ENCODE measurements at places on chromosomes 6 and 20. TPM values are rescaled to one million over a fixed set of nuclear protein-coding genes. Genes with fewer than 3 reads are reported as not detected.

DNA sequence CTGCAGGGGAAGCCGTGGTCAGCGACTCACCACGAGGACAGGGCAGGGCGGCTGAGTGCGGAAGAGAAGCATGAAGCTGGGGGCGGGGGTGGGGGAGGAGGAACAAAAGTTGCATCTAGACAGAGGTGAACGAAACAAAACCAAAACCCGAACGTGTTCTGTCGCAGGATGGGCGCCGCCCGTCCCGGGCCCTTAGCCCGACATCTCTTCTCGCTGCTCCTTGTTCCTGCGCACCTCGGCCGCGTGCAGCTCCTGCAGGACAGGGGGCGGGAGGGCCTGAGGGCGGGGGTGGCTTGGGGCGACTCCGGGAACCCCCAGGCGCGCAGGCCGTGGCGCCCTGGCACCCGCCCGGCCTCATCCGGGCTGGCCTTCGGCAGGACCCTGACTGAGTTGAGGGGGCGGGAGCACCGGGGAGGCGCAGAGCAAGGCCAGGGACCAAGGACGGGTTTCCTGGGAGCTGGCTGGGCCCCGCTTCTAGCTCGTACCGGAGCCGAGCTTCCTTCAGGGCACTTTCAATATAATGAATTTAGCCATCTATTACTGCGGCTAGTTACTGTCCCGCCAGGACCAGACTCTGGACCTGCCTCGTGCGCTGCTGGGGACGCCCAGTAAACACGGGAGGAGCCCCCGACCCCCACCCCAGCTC is 12.0 kb downstream of the STMN3 start:
- no peak for DNase-seq

GRCh38 chr6:34074064-34074742 is 71.7 kb downstream of the GRM4 start:
- no peak for DNase-seq

DNA sequence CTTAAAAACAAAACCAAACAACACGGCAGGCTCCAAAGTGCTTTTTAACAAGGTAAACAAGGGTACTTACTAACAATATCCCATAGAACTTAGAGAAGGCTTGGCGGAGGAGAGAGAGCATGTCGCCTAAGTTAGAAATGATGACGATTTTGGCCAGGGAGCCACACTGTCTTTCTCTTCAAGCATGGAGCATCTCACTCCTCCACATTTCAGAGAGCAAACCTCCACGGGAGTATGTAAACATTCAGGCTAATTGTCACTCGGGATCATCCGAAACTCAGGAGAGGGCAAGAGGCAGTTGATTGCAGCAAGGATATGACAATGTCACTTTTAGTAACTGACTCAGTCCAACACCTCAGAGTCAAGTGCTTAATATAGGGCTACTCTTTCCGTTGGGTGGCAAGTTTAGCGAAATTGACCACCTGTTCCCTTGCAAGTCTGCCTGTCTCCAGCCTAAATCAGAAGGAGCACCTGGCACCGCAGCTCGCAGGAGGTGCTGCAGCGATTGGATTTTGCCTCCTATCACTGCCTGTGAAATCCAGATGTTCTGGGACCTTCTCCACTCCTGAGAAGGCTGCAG is 65.8 kb upstream of the RPS6KA2 start:
- no peak for DNase-seq

- no peak for DNase-seq
These were observed 98.7 kb downstream of the SHLD1 start for GRCh38 chr20:5848711-5849505.

DNA sequence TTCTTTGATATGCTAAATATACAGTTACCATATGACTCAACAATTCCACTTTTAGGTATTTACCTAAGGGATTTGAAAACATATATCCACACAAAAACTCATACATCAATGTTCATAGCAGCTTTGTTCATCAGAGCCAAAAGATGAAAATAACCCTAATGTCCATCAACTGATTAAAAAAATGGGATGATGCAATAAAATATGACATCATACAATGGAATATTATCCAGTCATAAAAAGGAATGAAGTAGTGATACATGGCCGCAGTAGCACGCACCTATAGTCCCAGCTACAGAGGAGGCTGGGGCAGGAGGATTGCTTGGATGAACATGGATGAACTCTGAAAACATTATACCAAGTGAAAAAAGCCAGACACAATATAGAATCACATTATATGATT is 101.4 kb upstream of the SIRPA start:
- no peak for DNase-seq

- no peak for DNase-seq
These were observed 441.3 kb downstream of the CDC5L start for GRCh38 chr6:44828780-44829179.

GRCh38 chr6:140344142-140344913 is 969.9 kb upstream of the CITED2 start:
- no peak for DNase-seq

DNA sequence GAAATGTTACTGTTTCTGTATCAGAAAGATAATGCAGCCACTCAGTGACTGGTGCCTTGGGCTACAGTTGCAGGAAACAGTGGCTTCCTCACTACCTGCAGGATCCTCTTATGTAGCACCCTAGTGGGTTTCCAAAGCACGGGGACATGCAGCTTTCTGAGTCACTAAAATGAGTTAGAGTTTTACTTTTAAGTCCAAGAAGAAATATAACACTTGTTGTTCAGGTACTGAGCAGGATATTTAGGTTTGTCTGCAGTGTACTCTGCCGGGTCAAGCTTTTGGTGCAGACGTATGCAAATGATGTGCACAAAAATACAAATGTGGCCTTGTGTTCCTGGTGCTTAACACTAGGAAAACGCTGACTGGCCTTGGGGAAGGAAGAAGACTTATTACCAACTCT is 22.0 kb downstream of the ACSS1 start:
- DNase-seq, result peak; percentile 55

DNA sequence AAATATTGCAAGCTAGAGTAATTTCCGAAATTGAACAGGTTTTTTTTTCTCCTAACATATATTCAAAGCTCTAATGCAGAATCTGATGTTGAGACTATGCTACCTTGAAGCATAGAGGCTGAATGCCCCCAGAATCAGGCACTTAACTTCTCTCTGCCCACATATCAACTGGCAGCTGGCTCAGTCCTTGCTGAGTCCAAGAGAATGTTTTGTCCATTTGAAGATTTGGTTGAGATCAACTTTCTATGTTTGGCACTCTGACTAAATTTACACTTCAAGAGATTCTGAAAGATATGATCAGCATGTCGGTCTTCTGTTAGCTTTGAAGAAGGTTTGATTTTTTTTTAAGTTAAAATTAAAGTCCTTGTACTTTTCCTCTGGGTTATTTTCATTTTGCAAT is 1298.1 kb downstream of the EPHA7 start:
- DNase-seq, result no peak

DNA sequence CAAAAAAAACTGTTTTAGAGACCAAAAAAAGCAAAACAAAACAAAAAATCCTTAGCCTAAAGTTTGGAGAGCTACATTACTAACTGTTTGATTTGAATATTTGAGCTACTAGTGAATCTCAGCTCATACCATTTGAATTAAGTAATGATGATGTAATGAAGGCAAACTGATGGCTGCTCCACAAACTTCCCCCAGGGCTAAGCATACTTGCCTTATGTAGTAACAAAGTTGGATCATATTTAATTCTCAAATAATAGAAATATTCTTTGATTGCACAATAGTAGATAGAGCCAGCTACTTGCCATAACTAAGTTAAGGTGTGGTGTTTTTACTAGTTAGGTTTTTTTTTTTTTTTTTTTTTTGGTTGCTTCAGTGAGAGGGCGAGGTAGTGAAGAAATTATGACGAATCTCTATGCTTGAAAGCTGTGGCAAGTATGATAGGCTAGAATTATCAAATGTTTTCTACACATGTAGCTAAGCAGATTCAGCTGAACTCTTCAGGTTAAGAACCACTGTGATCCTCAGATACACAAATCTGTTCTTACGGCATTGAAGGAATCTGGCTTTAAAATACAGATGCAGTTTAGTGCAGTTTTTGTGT is 2.9 kb downstream of the RAB32 start:
- DNase-seq, result no peak

DNA sequence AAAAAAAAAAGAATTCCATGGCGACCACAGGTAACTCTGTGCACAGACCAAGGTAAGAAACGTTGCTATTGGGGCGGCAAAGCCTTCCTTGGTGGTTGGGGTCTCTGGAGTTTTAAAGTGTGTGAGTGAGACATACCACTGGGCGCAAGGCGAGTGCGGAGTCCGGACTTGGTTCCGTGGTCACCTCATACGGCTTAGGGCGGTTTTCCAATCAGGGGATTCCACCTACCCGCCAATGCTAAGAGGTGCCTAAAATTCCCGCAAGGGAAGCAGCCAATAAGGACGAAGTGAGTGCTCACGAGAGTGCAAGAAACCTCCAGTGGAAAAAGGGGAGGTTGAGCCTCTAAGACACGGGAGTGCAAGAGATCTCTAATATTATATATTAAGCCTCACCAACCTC is 68.6 kb upstream of the PRSS16 start:
- no peak for DNase-seq

DNA sequence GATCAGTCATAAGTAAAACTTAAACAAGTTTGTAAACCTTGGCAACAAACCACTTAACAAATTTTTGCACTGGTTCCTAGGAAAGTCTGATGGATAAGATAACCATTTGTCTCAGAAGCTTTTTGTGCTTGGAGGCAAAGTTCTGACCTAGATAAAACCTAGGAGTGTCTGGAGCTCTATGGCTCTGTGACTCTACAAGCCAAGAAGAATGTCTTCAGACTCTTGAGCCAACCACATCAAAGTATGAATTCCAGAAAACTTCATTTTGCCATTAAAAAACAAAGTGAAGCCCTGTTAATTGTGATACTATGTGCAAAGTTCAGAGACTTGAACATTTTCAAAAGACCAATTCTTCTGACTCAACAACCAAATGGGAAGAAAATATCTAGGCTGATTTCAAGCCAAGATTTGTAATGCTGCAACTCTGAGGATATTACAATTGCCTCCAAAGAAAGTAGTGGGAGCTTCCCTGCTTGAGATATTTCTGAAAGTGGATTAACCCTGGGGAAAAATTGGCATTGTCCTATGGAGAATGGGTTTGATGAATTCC is 158.1 kb upstream of the FOXQ1 start:
- DNase-seq, result no peak

- DNase-seq, result no peak
These were observed 117.5 kb downstream of the SOX4 start for GRCh38 chr6:21710908-21711627.

GRCh38 chr6:4313044-4313686 is 177.8 kb upstream of the ECI2 start:
- DNase-seq, result peak; percentile 13

- no peak for DNase-seq
These were observed 18.0 kb downstream of the STX7 start for GRCh38 chr6:132494954-132495353.

DNA sequence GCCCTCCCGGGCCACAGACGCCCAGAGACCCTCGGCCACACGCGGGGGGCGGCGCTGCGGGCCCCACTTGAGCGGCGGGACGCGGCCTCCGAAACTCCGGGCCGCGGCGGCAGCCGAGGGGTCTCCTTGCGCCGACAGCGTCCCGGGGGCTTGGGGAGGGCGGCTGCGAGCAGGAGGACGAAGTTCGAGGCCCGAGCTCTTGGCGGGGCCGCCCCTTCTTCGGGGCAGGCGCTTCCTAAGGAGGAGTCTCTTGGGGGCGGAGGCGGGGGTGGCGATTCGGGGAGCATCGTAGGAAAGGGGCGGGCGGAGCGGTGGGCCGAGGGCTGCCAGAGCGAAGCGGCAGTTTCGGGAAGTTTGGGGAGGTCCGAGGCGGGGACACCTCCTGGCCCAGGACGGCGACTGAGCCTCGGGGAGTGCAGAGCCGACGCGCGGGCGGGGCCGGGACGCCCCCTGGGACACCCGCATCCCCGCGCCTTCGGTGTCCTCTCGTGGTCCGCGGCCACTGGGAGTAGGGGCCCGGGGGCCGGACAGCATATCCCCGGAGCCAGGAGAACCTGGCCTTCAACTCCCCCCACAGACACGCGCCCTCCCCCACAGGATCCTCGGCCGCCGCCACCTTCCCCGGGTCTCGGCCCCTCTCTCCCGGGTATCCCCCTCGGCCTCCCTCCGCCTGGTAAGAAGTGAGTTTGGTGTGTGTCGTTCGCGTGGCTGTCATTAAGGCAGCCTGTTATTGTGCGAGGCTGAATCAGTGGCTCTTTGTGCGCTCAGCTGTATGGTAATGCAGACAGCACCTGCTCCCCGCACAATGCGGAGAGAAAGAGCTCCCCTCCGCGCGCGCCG is 613 bp upstream of the DLL1 start:
- DNase-seq, result peak; percentile 23

UST gene
- 4.1 TPM for total RNA-seq

SLA2 gene
- 5.0 TPM for total RNA-seq

LY6G6F gene
- total RNA-seq, result not detected

C20orf141 gene
- not detected for total RNA-seq
